Stimulated activated naive CD8-positive, alpha-beta T cell treated with anti-CD3 and anti-CD28 coated beads, Interleukin-15, Interleukin-2, amounts not matched to agents 100 U/mL and 50 U/mL, for 24 hours (primary cell): ENCODE measurements at places on chromosomes 11 and 22.

GRCh38 chr22:46660604-46661201, 40.5 kb downstream of the GRAMD4 start:
- DNase-seq = no peak

DNA sequence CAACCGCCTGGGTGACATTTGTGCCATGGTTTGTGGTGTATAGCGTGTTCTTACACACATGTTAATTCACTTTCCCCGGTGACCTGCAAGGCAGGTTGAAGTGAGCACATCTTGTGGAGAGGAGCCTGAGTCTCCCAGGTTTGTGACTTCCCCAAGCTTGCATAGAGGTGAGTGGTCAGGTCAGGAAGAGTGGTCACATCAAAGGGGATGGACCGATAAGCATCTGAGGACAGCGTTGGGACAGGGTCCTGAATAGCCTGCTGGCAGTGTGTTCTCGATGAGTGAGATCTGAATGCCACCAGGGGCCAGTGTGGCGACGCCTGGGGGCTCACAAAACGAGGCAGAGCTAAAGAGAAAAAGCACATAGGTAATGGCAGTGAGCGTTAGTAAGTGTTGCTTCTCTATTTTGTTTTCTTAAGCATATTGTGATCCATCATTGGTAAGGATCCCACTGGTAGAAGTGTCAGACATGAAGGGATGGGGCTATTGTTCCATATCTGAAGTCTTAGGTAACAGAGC, 154.6 kb downstream of the GRIK4 start:
- no peak for DNase-seq

DNA sequence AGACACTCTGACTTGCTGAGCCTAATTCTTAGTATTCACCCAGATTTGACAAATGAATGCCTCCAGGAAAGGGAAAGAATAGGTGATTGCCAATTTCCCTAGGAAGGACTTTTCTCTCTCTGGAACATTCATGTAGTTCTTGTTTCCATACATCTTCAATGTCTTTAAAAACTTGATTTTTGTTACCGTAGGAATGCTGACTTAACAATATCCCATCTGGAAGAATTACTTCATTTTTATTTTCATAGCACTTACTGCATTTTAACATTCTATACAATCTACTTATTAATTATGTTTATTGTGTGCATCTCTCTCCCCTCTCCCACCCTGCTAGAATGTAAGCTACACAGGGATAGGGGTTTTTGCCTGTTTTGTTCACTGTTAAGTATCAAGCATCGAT, 66.6 kb downstream of the SLC5A12 start:
- no peak for DNase-seq

DNA sequence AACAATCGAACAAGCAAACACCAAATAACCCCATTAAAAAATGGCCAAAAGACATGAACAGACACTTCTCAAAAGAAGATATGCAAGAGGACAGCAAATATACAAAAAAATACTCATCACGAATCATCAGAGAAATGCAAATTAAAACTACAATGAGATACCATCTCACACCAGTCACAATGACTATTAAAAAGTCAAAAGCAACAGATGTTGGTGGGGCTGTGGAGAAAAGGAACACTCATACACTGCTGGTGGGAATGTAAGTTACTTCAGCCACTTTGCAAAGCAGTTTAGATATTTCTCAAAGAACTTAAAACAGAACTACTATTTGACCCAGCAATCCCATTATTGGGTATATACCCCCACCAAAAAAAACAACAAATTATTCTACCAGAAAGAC, 51.3 kb upstream of the FLI1 start:
- no peak for DNase-seq

- DNase-seq = no peak
Observed at GRCh38 chr22:46602025-46602424, 18.2 kb upstream of the GRAMD4 start.

GRCh38 chr11:24297461-24297860, 199.4 kb upstream of the LUZP2 start:
- DNase-seq = no peak

- peak; percentile 54 for DNase-seq
Observed at GRCh38 chr11:69055598-69056516, 7.1 kb downstream of the TPCN2 start.

- no peak for DNase-seq
Observed at GRCh38 chr22:40567106-40567505, 69.4 kb downstream of the MRTFA start.

- no peak for DNase-seq
Observed at GRCh38 chr11:88327462-88328143, 9.9 kb downstream of the CTSC start.

DNA sequence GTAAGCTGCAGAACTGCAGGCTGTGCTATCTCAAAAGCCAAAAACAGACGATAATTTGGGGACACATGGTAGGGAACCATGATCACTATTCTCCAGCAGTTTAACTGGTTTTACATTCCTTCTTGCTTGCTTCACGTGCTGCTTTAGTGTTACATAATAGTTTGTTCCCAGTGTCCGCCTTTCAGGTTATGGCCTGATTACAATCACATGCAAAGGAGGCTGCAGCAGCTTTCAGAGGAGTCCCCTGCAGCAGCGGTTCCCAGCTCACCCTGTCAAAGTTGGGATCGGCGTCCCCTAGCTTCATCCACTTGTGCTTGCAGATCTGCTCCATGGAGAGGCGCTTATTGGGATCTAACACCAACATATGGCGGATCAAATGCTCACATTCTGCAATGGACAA, 39.2 kb upstream of the APOA1 start:
- no peak for DNase-seq

GRCh38 chr11:43360361-43361032, 1.8 kb downstream of the TTC17 start:
- no peak for DNase-seq

GRCh38 chr11:126140926-126141280, 70.5 kb downstream of the RPUSD4 start:
- DNase-seq = no peak

DNA sequence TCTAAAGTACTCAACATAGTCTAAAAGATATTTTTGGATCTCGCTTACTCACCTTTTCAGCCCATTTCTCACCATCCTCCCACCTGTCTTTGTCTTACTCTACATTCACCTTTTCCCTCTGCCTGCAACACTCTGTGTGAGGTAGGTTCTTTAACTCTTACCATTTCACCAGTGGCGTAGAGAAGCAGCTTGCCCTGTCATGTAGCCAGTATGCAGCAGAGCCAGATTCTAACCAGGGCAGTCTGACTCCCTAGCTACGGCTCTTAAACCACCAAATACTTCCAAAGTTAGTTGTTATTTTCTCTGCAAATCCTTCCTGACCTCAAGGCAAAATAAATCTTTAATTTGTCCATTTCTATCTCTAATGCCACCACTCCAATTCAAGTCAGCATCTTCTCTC, 7.5 kb downstream of the ALG8 start:
- no peak for DNase-seq

GRCh38 chr11:60984636-60985035, 13.2 kb downstream of the CD6 start:
- DNase-seq = no peak

DNA sequence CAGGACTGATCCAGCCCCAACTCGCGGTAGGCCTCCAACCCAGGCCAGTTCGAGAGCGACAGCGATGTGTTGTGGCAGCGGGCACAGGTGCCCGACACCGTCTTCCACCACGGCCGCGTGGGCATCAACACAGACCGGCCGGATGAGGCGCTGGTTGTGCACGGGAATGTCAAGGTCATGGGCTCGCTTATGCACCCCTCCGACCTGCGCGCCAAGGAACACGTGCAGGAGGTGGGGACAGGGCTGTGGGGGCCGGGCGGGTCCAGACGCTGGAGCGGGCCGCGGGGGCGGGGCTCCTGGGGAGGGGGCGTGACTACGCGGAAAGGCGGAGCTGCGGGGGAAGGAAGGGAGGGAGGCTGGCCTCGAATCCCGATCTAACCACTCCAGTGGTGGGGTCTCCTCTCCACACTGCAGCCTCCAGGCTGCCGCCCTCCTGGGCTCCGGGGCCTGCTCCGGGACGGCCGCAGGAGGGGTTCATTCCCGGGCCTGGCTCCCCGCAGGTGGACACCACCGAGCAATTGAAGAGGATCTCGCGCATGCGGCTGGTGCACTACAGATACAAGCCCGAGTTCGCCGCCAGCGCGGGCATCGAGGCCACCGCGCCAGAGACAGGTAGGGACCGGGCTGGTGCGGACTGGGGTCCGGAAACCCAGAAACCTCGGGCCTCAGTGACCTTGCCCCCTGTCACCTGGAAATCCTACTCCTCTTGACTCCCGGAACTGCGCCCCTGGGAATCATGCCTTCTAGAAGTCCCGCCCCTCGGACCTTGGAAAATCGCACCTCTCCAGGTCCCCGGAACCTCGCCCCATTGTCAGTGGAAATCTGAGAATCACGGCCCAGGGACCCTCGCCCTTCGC, 14.9 kb downstream of the TMEM258 start:
- DNase-seq = peak; percentile 68

GRCh38 chr11:88411265-88411664, 73.7 kb upstream of the CTSC start:
- DNase-seq = no peak

GRCh38 chr22:27413702-27414101, 387.9 kb downstream of the MN1 start:
- DNase-seq = no peak

DNA sequence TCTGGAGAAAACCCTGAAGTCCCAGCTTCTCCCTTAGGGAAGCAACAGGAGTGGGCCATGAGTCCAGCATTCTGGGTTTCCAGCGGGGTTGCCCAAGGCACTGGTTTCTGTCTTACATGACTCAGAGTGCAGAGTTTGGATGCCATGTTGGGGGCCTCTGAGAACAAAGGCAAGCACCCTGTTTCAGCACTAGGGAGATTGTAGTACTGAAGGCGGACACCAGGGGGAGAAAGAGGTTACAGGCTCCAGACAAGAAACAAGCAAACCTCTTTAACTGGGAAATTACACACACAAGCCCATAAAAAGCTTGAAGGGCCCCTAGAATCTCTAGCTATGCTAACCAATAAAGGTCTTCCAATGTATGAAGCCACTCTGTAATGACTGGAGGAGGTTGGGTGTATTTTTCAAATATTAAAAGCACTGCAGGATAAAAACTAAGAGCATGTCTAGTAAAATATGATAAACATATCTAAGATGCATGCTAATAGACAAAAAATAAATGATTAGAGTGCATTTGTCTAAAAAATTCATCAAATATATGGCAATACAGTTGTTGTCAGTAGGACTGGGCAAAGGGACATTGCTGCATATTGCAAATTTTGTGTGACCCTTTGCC, 7.1 kb downstream of the MS4A6E start:
- peak; percentile 79 for DNase-seq

DNA sequence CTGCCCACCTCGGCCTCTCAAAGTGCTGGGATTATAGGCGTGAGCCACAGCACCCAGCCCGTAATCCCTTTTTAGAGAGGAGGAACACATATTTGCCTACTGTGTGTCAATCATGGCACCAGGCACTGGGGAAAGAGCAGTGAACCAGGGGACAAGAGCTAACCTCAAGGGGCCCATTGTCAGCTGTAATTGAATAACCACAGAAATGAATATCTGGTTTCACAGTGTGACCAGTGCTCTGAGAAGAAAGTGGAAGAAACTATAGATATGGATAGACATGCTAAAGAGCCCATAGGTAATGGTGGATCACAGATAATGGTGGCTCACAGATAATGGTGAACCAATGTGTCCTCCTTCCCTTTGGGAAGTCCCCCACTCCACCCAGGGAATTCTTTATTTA, 8.6 kb upstream of the KCTD14 start:
- DNase-seq = no peak

DNA sequence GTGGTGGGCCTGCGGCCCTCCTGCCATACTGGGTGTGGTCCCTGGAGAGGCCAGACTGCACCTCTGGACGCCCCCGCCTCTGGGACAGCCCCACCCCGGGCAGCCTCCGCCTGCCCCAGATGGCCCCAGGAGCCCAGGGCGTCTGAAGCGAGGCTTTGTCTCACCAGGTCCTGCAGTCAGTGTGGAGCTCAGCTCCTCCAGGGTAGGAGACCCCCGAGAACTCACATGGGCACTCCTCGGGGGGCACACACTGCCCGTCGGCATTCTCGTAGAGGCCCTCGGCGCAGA, 10.4 kb downstream of the MUC6 start:
- DNase-seq = no peak

GRCh38 chr11:6640985-6641701, 14.5 kb downstream of the DCHS1 start:
- no peak for DNase-seq

DNA sequence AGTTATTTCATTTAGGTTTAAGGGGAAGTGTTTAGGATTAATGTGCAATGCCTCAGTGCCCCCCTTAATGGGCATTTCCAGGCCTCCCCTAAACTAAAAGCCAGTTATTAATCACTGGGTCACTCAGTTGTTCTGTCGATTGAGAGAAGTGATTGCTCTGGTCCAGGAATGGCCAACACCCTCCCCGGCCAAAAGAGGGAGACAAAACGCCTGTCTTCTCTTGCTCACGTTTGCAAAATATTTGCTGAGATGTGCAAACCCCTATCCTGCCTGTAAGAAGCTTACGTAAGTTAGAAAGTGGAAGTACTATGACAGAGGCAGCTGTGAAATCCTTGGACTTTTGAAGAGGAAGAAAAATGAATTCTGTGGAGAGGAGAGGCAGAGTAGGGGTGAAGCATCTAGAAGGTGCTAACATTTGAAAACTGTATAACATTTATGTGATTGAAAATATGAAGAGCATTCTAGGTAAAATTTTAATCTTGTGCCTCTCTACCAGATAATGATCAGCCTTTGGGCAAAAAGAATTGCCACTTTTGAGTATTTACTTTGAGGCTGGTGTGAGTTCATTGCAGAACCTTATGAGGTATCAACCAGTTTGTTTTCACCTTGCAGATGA, 37.7 kb downstream of the NTM start:
- DNase-seq = no peak

- no peak for DNase-seq
Observed at GRCh38 chr22:48536541-48537342, 1290.9 kb downstream of the BRD1 start.

GRCh38 chr22:31891366-31892079, 52.8 kb upstream of the YWHAH start:
- DNase-seq = no peak

DNA sequence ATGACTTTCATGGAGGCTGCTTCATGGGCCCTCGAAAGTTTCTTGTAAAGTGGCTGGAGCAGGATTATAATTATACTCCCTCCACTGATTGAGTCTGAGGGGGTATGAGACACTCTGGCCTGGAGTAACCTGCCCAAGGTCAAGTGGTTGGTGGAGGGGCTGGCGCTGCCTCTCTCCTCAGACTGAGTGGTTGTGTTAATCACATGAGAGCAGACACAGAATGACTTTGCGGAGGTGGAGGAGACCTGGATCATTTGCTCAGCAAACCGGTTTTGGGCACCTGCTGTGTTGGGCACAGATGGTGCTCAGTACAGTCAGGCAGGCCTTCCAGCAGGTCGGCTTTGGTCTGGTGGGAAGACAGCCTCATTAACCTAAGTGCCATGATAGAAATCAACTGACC, 11.8 kb downstream of the BCR start:
- no peak for DNase-seq

GRCh38 chr11:46951864-46952263, 15.3 kb downstream of the CSTPP1 start:
- no peak for DNase-seq

GRCh38 chr22:36702842-36703215, 723 bp downstream of the CACNG2 start:
- no peak for DNase-seq
